Stimulated activated CD8-positive, alpha-beta memory T cell treated with anti-CD3 and anti-CD28 coated beads, Interleukin-4, amount 100 ng/mL, for 24 hours (primary cell): ENCODE measurements at places on chromosomes 11 and 22.

- no peak for DNase-seq
These were observed 758.5 kb upstream of the CCDC90B start for GRCh38 chr11:84044706-84045105.

DNA sequence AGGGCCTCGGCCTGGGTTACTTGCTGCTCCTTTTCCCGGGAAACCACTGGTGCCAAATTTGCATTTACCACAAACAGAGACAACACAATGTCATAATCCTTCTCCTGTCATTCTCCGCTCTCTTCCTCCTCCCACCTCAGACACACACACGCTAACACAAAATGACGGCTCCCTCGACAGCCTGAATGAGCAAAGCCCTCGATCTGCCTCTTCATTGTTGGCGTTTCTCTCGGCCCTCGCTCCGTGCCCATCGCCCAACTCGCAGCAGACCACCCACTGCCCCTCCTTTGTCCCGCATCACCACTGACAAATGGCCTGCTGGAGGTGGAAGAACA is 12.5 kb upstream of the TCF20 start:
- DNase-seq = no peak

DNA sequence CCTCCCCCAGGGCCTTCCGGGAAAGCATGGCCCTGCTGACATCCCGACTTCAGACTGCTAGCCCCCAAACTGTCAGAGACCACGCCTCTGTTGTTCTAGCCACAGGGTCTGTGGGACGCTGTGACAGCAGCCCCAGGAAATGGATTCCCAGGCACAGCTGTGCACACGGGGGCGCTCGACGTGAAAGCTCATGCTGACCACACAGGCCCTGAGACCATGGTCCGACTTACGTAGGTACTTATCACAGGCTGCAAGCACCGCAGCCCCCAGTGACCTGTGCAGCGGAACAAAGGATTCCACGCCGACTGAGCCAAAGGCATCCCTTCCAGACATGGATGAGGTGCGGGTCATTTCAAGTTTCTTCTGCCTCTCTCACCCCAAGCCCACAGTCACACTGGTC is 150.6 kb downstream of the CTTN start:
- DNase-seq = no peak

- DNase-seq = no peak
These were observed 66.1 kb downstream of the NFAM1 start for GRCh38 chr22:42365942-42366695.

GRCh38 chr11:12139144-12139881 is 28.9 kb downstream of the MICAL2 start:
- no peak for DNase-seq

DNA sequence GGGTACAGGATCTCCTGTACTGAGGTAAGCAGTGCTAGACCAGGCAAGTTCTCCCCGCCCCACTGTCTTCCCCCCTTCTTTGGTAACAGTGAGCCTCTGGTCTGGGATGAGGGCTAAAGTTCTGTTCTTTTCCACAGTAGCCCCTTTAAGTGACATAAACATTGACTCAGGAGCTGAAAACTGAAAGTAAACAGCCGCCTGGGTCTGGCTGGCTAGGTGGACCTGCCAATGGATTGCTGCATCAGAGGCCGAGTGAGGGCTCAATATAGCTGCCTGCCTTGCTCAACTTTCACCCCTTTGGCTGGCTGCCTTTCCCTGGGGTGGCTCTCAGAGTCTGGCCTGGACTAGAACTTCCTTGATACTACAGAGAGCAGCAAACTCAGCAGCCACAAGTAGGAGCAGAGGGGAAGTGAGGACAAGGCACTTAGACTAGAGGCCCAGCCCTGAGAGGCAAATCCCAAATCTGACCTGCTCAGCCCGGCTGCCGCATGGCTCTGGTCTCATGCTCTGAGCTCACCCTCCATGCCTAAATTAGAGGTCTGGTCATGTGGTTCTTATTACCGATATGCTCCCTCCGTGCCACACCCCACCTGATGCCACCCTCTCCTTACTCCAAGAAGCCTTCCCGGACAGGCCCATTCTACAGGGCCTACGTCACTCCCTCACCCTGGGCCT is 9.6 kb upstream of the UCP3 start:
- no peak for DNase-seq

DNA sequence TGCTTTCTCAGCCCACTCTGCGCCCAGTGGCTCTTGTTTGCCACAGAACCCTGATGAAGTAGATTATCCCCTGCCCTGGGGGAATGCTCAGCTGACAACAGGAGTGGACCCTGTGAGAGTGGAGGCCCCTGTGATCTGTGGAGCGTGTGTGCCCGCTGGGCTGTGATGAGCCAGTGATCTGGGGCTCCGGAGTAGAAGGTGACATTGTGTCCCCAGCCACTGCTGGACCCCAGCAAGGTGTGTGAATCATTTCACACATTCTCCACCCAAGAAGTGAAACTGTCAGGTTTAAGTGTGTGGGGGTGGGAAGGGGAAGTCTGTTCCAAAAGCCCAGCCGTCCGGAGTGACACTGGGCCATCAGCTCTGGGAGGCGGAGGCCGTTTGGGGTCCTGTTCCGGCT is 33.1 kb upstream of the GRAMD4 start:
- DNase-seq = no peak

GRCh38 chr11:2293531-2293971 is 8.2 kb downstream of the C11orf21 start:
- no peak for DNase-seq

DNA sequence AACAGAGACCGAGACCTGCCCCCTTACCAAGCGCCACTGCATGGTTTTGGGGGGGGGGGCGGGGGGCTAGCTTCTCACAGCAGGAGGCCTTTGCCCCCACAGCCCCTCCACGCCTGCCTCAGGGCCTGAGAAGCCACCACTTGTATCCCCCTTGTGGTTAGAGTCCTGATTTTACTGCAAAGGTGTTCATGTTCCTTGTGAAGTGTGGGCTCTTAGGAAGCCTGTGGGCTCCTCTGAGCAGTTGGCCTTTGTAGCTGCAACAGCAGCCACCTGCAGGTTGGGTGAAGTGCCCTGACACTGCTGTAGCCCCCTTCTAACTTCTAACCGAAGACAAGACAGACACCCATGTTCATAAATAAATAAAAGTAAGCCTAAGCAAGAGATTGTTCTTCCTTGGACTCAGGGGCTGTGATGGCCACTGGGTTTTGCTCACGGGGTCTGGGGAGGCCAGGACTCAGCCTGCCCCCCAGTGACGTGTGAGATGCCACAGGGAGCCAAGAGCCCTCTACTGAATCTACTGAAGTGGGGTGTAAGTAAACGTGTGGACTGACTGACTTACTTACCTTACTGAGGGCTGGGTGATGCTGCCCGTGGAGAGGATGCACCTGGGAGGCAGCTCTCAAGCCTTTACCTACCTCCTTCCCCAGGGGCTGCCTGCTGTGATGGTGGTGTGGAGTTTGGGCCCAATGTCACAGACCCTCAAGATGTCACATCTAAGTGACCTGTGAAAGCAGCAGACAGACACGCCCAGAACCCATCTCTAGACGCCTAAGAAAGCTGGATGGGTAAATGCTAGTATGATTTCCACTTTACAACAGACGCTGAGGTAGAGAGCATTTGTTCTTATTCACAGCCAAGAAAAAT is 25.8 kb downstream of the USP35 start:
- DNase-seq = no peak
